Aorta (tissue), 5 donors: ENCODE measurements at places on chromosomes 5 and 9.

GRCh38 chr5:137383909-137384308 is 115.2 kb downstream of the SPOCK1 start:
- no peaks in the 10 kb centered on the region for H3K27me3 ChIP-seq
- no peak overlapping the region for H3K27ac ChIP-seq
- no peak for DNase-seq
- no peaks in the 10 kb centered on the region for H3K4me1 ChIP-seq
- H3K4me3 ChIP-seq = no peak overlapping the region

DNA sequence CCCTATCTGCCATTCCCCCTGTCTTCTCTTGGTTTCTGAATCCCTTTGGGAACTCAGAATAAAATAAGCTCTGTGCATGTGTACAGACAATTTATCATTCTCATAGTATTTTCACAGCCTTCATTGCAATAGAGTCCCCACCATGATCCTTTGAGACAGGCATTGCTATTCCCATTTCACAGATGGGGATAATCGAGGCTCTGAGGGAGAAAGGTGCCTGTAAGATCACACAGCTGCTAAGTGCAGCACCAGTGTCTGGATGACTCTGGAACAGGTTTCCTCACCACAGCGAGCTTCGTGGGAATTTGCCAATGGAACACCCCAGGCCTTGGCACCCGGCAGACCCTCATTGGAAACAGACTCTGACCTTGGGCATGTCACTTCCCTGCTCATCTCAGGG is 293.6 kb downstream of the NSG2 start:
- H3K36me3 ChIP-seq = no peaks in the 10 kb centered on the region
- no peak overlapping the region for H3K27ac ChIP-seq
- H3K27me3 ChIP-seq = no peaks in the 10 kb centered on the region
- H3K4me1 ChIP-seq = no peaks in the 10 kb centered on the region
- no peak overlapping the region for H3K4me3 ChIP-seq

- H3K27ac ChIP-seq = no peak overlapping the region
- H3K4me3 ChIP-seq = no peak overlapping the region
- no peaks in the 10 kb centered on the region for H3K4me1 ChIP-seq
- H3K27me3 ChIP-seq = peaks cover 4% of the 10 kb centered on the region
- no peaks in the 10 kb centered on the region for H3K36me3 ChIP-seq
- no peak for DNase-seq
Observed at GRCh38 chr9:24045150-24045549, 219.1 kb upstream of the ELAVL2 start.

DNA sequence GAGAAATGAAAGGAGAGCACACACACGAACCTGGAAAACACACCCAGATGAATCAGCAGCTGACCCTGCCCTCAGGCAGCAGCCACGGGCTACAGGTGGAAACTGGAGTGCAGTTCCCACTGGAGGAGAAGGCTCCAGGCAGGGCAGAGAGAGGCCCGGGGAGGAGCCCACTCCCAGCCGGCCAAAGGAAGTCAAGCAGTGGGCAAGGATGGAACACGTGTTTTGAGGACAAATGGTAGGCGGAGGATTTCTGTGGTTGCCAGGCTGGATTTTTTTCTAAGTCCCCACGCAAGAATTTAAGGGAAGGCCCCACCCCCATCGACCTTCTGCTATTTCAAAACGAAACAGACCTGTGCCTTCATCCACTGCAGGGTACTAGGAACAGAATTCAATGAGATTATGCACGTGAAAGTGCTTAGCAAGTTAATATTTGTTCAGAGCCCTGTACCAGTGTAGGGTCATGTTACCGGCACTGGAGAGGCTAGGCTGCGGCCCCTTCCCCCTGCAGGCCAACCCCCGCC is 6.8 kb downstream of the EPB41L4B start:
- no peak overlapping the region for H3K4me3 ChIP-seq
- no peaks in the 10 kb centered on the region for H3K4me1 ChIP-seq
- no peak overlapping the region for H3K27ac ChIP-seq
- H3K36me3 ChIP-seq = no peaks in the 10 kb centered on the region
- no peaks in the 10 kb centered on the region for H3K27me3 ChIP-seq

DNA sequence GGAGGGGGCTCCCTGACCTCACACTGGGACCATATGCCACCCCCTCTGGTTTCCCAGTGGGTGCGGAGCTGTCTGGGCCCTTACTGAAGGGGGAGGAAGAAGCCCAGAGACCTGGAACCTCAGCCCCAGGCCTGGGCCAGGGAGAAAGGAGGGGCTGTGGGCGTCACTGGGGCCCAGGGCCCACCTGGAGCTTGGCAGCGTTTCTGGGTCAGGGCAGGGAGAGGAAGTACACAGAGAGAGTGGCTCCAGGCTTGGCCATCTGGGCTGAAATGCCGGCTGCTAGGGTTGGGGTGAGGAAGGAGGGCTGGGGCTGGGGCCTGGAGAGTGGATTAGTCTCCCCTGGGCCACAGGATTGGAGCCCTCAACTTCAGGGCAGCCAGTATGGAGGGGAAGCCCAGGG is 6.4 kb upstream of the DAB2IP start:
- H3K4me1 ChIP-seq = no peaks in the 10 kb centered on the region
- H3K27me3 ChIP-seq = no peaks in the 10 kb centered on the region
- DNase-seq = no peak
- H3K36me3 ChIP-seq = no peaks in the 10 kb centered on the region
